ENCODE measurements at places on chromosomes 4 and X.

GRCh38 chr4:104492183-104492771, 2.4 kb downstream of the CXXC4 start:
- DNase-seq: no peak

DNA sequence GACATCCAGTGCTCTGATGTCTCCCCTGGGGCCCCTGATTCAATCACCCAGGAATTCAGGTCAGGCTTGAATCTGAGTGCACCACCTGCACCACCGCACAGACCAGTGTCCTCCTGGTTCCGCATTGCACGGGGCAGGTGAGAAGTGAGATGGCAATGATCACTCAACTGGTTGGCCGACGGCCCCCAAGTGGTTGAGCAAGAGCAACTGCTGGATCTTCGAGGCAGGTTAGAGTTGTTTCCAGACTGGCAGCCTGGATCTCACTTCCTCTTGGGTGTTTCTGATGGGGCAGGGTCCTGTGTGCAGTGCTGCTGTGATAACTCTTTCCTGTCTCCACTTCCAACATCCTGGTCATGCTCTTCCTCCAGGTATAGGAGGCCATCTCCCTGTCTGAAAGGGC, 50.4 kb downstream of the C4orf50 start:
- DNase-seq: no peak

GRCh38 chrX:48833542-48834138, 1.8 kb downstream of the PCSK1N start:
- DNase-seq: no peak

- DNase-seq: no peak
Observed at GRCh38 chr4:1939664-1940509, 68.7 kb downstream of the NSD2 start.

GRCh38 chr4:103098756-103099440, 736 bp downstream of the BDH2 start:
- no peak for DNase-seq

GRCh38 chr4:33802578-33802977, 2441.7 kb downstream of the ARAP2 start:
- DNase-seq: no peak

- no peak for DNase-seq
Observed at GRCh38 chr4:104574371-104574770, 79.7 kb upstream of the CXXC4 start.

- no peak for DNase-seq
Observed at GRCh38 chr4:67120369-67120768, 424.9 kb downstream of the CENPC start.

DNA sequence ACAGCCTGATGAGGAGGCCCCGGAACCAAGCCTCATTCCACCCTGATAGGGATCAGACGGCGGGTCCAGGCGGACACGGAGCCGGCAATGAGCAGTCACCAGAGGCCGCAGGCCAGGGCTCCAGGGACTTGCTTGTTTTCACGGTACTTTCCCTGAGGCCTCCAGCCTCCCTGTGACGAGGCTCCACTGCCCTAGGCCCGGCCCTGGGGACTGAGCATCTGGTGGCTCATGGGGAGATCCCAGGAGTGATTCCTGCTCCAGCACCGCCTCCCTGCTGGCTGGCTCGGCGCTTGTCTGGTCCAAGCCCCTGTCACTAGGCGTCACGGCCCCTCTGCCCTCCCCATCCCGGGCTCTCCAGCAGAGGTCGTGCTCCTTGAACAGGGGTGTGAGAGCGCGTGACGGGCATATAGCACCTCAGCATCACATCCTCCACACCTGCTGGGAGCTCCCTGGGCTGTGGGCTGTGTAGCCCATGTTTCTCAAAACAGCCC, 14.1 kb downstream of the HTRA3 start:
- DNase-seq: no peak

- no peak for DNase-seq
Observed at GRCh38 chrX:118350221-118350620, 4.3 kb downstream of the WDR44 start.

- DNase-seq: peak; percentile 43
Observed at GRCh38 chr4:30720661-30721184, 554 bp downstream of the PCDH7 start.

DNA sequence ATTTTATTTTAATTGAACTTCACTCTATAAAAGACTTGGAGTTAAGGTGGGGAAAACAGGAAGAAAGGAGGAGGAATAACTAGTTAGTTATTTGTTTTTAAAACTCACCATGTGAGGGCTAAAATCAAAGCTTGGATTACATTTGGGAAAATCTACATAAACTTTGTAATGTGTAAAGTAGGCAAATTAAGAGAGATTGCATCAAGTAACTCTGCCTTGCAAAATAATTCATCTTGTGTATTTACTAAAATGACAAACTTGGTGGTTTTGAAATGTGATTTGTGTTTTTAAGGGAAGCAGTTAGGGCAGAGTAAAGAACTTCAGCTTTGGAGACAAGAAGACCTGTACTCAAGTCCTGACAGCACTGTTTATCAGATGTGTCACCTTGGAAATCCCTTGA, 43.3 kb upstream of the RASSF6 start:
- DNase-seq: no peak

GRCh38 chr4:74423104-74423503, 21.8 kb upstream of the AREG start:
- DNase-seq: no peak

DNA sequence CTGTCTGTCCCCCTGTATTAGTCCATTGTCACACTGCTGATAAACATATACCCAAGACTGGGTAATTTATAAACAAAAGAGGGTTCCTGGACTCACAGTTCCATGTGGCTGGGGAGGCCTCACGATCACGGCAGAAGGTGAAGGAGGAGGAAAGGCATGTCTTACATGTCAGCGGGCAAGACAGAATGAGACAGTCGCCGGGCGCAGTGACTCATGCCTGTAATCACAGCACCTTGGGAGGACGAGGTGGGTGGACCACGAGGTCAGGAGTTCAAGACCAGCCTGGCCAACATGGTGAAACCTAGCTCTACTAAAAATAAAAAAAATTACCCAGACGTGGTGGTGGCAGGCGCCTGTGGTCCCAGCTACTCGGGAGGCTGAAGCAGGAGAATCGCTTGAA, 24.7 kb downstream of the IL3RA start:
- no peak for DNase-seq

DNA sequence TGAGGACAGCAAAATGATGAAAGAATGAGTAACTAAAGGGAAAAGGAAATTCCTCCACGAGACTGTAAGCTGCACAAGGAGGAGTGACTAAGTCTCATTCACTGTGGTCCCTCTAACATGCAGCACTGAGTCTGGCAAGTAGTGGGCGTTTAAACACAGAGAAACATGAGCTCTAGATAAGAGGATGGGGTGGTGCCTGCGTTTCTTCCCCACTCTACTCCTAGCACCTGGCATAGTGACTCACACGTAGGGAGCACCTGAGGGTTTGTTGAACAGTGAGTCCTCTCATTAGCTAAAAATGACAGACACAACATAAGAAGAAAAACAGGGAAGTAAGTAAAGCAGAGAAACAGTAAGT, 105.8 kb upstream of the CBR4 start:
- DNase-seq: peak; percentile 61

GRCh38 chr4:12445711-12446235, 1017.1 kb upstream of the HS3ST1 start:
- DNase-seq: no peak

DNA sequence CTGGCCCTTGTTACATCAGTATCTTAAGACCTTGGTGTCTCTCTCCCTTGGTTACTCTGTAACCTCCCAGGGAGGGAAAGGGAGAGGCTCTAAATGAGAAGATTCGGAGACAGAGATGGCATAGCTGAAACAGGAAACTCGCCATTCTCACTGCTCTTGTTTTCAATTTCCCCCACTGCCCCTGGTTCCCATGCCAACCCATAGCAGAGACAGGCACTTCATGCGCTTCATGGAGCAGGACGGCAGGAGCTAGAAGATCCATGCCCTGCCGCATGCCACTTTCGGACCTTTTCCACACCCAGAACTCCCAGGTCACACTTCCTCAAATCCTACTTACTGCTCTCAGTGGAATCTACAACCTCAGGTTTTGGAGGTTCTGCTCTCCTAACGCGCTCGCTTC, 3.1 kb downstream of the ZMYM3 start:
- no peak for DNase-seq

DNA sequence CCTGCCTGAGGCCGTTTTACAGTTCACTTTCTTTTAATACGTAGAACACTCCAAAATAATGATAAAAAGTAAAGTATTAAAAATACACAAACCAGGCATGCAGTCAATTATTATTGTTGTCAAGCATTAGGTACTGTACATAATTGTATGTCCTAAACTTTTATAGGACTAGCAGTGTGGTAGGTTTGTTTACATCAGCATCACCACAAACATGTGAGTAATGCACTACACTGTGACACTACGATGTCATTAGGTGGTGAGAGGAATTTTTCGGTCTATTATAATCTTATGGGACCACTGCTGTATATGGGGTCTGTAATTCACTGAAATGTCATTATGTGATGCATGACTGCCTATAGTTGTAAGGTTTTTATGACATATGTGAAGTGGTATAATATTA, 149.5 kb upstream of the SH3RF1 start:
- DNase-seq: no peak

GRCh38 chr4:157372567-157372966, 152.0 kb downstream of the GRIA2 start:
- DNase-seq: no peak

DNA sequence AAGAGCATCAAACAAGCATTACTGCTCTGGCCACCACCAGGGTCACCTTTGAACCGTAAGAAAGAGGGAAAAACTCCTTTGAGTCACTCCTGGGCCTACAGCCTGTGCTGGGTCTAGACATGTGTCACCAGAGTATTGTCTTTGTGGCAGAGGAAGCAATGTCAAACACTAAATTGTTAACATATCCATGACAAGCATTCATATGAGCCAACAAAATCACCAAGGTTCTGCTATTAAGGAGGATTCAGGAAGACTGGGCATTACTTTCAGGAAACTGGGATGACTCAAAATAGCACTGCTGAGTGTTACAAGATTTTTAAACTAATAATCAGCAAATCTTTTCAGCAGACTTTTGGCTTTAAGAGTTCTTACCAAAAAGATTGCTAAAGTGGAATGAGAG, 28.1 kb downstream of the LGI2 start:
- no peak for DNase-seq

DNA sequence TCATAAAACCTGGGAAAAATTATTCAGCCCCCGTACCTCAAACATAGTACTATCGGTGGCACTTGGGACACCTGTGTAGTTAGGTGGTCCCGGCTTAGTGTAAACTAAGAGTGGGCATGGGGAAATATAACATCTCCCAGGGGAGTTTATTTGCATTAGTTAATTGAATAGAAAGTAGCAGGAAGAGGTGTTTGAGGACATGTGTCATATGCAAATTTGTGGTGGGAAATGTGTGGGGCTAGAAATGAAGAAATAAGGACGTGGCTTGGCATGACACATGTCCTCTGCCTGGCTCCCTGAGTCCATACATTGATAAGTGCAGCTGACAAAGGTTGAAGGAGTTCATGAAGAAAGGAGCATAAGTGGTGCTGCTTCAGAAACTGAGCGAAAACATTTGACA, 483.6 kb downstream of the SH2D1A start:
- DNase-seq: no peak

- no peak for DNase-seq
Observed at GRCh38 chr4:70868778-70869177, 29.1 kb upstream of the GRSF1 start.

- no peak for DNase-seq
Observed at GRCh38 chrX:34437586-34437985, 219.5 kb downstream of the TMEM47 start.

DNA sequence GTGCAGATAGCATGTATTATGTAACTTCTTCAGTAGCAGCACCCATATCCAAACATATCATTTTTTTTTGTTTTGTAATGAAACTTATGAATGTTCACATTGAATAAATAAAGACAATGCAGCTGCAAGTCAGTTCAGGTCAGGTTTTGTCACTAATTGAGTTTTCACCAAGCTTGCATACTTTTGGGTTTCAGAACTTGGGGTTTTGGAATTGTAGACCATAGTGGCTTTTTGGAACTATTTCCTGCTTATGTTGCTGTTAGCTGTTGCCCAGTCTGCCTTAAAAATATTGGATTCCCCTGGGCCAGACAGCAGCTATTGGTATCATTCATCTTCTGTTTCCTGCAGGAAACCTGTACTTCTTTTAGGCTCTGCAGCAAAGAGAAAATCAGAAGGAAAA, 113.4 kb upstream of the LIMCH1 start:
- DNase-seq: no peak

- DNase-seq: no peak
Observed at GRCh38 chr4:105399532-105400161, 74.2 kb downstream of the PPA2 start.

DNA sequence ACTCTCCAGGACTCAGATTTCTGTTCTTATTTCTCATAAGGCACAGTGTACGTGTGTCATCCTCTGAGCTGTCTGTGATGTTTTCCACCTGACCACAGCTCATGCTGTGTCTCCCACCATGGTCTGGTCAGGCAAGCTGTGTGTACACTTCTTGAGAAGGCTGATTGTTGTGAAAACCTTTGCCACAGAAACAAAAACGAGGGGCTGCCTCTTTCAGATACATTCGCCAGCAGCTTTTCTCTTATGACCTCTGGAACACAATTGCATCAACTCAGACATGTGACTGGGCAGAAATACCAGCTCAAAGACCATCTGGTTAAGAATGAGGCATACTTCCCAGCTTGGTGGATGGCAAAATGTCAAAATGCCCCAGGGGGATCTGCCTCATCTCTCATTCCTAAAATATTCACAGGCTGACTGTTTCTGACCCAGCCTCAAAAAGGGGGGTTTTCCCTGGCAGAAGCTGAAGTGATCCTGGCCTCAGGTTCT, 46.1 kb downstream of the PGRMC2 start:
- DNase-seq: no peak

GRCh38 chrX:8237718-8238117, 66.7 kb upstream of the VCX2 start:
- no peak for DNase-seq

- DNase-seq: no peak
Observed at GRCh38 chr4:61068745-61069144, 131.4 kb upstream of the ADGRL3 start.

GRCh38 chr4:169383724-169384123, 113.0 kb upstream of the SH3RF1 start:
- no peak for DNase-seq

DNA sequence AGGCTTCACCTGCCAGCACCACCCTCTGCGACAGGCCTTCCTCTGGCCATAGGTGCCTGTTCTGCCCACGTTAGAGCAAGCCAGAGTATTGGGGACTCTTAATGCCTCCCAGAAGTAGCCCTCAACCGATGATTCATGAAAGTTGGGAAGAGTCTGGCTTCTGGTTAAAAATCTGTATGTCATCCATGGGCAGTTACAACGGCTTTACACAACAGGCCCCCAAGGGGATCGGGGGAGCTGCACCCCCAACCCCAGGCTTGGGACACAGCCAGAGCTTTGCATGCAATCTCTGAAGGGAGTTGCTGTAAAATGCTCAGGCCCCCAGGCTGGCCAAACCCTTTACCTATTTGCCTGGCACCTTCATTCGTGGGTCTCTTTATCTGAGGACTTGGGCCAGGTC, 5.4 kb upstream of the CYTL1 start:
- no peak for DNase-seq

DNA sequence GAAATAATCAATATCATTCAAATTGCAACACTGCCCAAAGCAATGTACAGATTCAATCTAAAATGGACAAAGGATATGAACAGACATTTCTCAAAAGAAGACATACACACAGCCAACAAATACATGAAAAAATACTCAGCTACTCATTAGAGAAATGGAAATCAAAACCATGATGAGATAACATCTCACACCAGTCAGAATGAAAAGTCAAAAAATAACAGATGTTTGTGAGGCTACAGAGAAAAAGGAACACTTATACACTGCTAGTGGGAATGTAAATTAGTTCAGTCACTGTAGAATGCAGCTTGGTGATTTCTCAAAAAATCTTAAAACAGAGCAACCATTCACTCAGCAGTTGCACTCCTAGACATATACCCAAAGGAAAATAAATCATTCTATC, 205.2 kb downstream of the DKK2 start:
- no peak for DNase-seq
